ENCODE measurements at places on chromosomes 16 and 17. TPM values are rescaled to one million over a fixed set of nuclear protein-coding genes. Genes with fewer than 3 reads are reported as not detected.

Gene STH
- total RNA-seq = not detected

Gene IGFALS
- not detected for total RNA-seq

Gene BAHCC1
- total RNA-seq = 7.0 TPM

Gene CHTF18
- total RNA-seq = 1.6 TPM

Gene KRTAP16-1
- total RNA-seq = not detected

Gene NLRP1
- total RNA-seq = 29.0 TPM

Gene TNFRSF13B
- total RNA-seq = not detected

Gene PLXDC1
- total RNA-seq = 0.09 TPM

Gene LYRM9
- 18.9 TPM for total RNA-seq

Gene HBM
- total RNA-seq = not detected

Gene CCL18
- not detected for total RNA-seq

Gene MAF
- total RNA-seq = 13.8 TPM

Gene LRRC46
- 0.60 TPM for total RNA-seq

Gene NPTX1
- not detected for total RNA-seq

Gene HSBP1
- 18.7 TPM for total RNA-seq

Gene LRRC37A
- not detected for total RNA-seq

Gene RCVRN
- not detected for total RNA-seq

Gene KCNJ18
- total RNA-seq = not detected

Gene AOC3
- 2.6 TPM for total RNA-seq

Gene ACE
- 22.8 TPM for total RNA-seq

Gene RAMP2
- total RNA-seq = 5.3 TPM

Gene ASGR1
- total RNA-seq = 0.85 TPM

Gene NPIPB2
- 2.3 TPM for total RNA-seq

Gene TMEM100
- 7.6 TPM for total RNA-seq

Gene TLCD1
- total RNA-seq = 20.7 TPM

Gene TBX4
- total RNA-seq = not detected

Gene NPIPB6
- total RNA-seq = 0.09 TPM

Gene HCRT
- not detected for total RNA-seq

Gene PRKCB
- not detected for total RNA-seq

Gene SCIMP
- total RNA-seq = not detected

Gene CPNE2
- 23.7 TPM for total RNA-seq

Gene NFAT5
- 9.5 TPM for total RNA-seq

Gene GLIS2
- total RNA-seq = 14.1 TPM

Gene NDRG4
- total RNA-seq = 9.2 TPM

Gene PLA2G10
- not detected for total RNA-seq

Gene CCL8
- total RNA-seq = not detected

Gene SLC2A4
- 0.23 TPM for total RNA-seq

Gene ALDOA
- 1,291 TPM for total RNA-seq

Gene CACNB1
- total RNA-seq = 6.1 TPM

Gene ESRP2
- total RNA-seq = not detected

Gene SMTNL2
- 8.2 TPM for total RNA-seq

Gene SDK2
- total RNA-seq = 0.93 TPM

Gene CALB2
- total RNA-seq = not detected

Gene SRCIN1
- not detected for total RNA-seq

Gene OTOP2
- not detected for total RNA-seq

Gene DNAI2
- not detected for total RNA-seq

Gene KRTAP2-1
- not detected for total RNA-seq

Gene NAGS
- total RNA-seq = 2.9 TPM

Gene NPIPA7
- total RNA-seq = 1.9 TPM

Gene CFDP1
- total RNA-seq = 52.2 TPM

Gene HS3ST3B1
- total RNA-seq = 14.3 TPM

Gene NARF
- 37.5 TPM for total RNA-seq

Gene KRT33A
- total RNA-seq = not detected

All from pericardium fibroblast (primary cell).